ENCODE measurements at places on chromosomes 1 and 21.

- DNase-seq = no peak
- no peaks in the 10 kb centered on the region for H3K36me3 ChIP-seq
- no peak overlapping the region for H3K27ac ChIP-seq
- H3K27me3 ChIP-seq = peaks cover 35% of the 10 kb centered on the region
- H3K4me1 ChIP-seq = no peaks in the 10 kb centered on the region
These were observed 61.1 kb downstream of the OPTC start for GRCh38 chr1:203555076-203555475.

DNA sequence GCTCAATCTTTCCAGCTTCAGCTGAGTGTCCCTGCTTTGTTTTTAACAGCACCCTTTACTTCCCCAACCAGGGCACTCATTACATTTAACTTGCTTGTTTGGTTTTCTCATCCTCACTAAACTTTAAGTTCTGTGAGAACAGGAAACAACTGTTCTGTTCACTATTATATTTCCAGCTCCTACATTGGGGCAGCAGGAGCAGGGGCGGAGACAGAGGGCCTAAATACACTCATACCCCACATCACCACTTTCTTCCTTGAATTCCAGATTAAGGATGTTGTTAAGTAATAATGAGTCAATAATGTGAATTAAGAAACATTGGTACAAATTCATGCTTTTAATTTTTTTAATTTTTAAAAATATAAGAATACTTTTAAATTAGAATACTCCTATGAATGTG, 6.0 kb downstream of the DRAM2 start:
- H3K36me3 ChIP-seq = peaks cover 57% of the 10 kb centered on the region
- no peaks in the 10 kb centered on the region for H3K27me3 ChIP-seq
- no peak overlapping the region for H3K27ac ChIP-seq
- H3K4me3 ChIP-seq = no peak overlapping the region
- H3K4me1 ChIP-seq = peaks cover 29% of the 10 kb centered on the region

- no peaks in the 10 kb centered on the region for H3K36me3 ChIP-seq
- H3K27ac ChIP-seq = no peak overlapping the region
- no peak overlapping the region for H3K4me3 ChIP-seq
- DNase-seq = no peak
- H3K4me1 ChIP-seq = no peaks in the 10 kb centered on the region
These were observed 697.5 kb upstream of the ADGRL4 start for GRCh38 chr1:79704067-79704466.

- H3K27ac ChIP-seq = no peak overlapping the region
- DNase-seq = no peak
- H3K27me3 ChIP-seq = peaks cover 34% of the 10 kb centered on the region
- peaks cover 9% of the 10 kb centered on the region for H3K4me1 ChIP-seq
- no peak overlapping the region for H3K4me3 ChIP-seq
These were observed 30.5 kb downstream of the ENO1 start for GRCh38 chr1:8847990-8848389.

GRCh38 chr1:151047925-151048644, 534 bp downstream of the C1orf56 start:
- peak overlapping the region; percentile 77 for H3K4me3 ChIP-seq
- H3K27ac ChIP-seq = peak overlapping the region; percentile 76
- DNase-seq = peak; percentile 75
- peaks cover 25% of the 10 kb centered on the region for H3K36me3 ChIP-seq
- no peaks in the 10 kb centered on the region for H3K27me3 ChIP-seq

DNA sequence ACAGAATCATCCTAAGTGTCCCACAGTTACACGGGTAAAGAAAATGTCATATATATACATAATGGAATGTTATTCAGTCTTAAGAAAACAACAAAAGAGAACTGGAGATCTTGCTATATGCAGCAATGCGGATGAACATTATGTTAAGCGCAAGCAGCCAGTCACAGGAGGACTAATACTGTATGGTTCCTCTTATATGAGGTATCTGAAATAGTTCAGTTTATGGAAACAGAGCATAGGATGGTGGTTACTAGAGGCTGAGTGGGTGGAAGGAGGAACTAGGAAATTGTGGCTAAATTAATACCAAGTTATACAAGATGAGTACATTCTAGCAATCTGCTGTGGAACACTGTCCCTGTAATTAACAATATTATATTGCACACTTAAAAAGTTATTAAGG, 834.3 kb downstream of the KCNT2 start:
- H3K4me1 ChIP-seq = no peaks in the 10 kb centered on the region
- DNase-seq = no peak
- H3K27ac ChIP-seq = no peak overlapping the region

- no peak overlapping the region for H3K4me3 ChIP-seq
- no peak overlapping the region for H3K27ac ChIP-seq
- H3K4me1 ChIP-seq = peaks cover 19% of the 10 kb centered on the region
These were observed 8.0 kb downstream of the PLXNA2 start for GRCh38 chr1:208235982-208236761.

- peak overlapping the region; percentile 96 for H3K27ac ChIP-seq
- H3K36me3 ChIP-seq = peaks cover 18% of the 10 kb centered on the region
- DNase-seq = peak; percentile 89
- no peak overlapping the region for H3K4me3 ChIP-seq
- no peaks in the 10 kb centered on the region for H3K27me3 ChIP-seq
These were observed 16.5 kb downstream of the STK40 start for GRCh38 chr1:36369061-36369861.

- H3K36me3 ChIP-seq = peaks cover 2% of the 10 kb centered on the region
- no peak for DNase-seq
- H3K4me1 ChIP-seq = peaks cover 20% of the 10 kb centered on the region
These were observed 861.5 kb upstream of the B3GALT2 start for GRCh38 chr1:194047921-194048320.

All from activated naive CD4-positive, alpha-beta T cell treated with anti-CD3 and anti-CD28 coated beads, Interleukin-2, amount 10 ng/mL, durations not matched to agents 7 days and 5 days (primary cell).